Aorta (tissue), 5 donors: ENCODE measurements at places on chromosomes 11 and 22. TPM values are rescaled to one million over a fixed set of nuclear protein-coding genes. Genes with fewer than 3 reads are reported as not detected.

DNA sequence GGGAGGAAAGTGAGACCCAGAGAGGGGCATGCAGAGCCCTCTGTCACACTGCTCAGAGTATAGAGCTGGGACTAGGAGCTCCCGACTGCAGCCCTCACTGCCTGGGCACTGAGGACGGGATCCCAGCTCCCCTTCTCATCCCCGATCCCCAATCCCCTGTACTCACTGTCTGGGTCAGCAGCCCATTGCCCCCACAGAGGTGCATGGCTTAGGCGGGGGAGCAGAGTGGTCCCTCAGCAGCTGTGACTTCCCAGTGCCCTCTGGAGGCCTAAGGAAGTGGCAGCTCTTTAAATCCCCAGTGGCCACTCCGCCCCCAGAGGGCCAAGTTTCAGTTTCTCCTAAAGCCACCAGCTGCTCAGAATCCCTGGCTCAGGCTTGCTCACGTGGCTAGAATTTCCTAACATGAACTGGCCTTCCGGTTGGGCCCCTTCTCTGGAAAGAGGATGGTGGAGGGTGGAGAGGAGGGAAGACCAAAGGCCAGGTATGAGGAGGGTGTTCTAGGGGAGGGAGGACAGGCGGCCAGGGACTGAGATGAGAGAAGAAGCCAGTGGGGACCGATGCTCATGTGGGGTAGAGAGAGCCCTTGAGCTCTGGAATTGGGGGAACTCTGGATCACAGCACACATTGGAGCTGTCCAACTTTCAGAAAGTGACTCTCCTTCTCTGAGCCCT lies at the start of gene BATF2:
Gene BATF2 (minus strand): TSS at position 262 of the 671 bp plus-strand sequence. CDS start 57 bp downstream, at position 205.
- DNase-seq = peak; percentile 88
- H3K27me3 ChIP-seq = no peaks in the 10 kb centered on the region
- H3K27ac ChIP-seq = peak within 1 kb of the TSS; percentile 7
- no peaks in the 10 kb centered on the region for H3K4me1 ChIP-seq
- H3K36me3 ChIP-seq = no peaks in the 10 kb centered on the region

DNA sequence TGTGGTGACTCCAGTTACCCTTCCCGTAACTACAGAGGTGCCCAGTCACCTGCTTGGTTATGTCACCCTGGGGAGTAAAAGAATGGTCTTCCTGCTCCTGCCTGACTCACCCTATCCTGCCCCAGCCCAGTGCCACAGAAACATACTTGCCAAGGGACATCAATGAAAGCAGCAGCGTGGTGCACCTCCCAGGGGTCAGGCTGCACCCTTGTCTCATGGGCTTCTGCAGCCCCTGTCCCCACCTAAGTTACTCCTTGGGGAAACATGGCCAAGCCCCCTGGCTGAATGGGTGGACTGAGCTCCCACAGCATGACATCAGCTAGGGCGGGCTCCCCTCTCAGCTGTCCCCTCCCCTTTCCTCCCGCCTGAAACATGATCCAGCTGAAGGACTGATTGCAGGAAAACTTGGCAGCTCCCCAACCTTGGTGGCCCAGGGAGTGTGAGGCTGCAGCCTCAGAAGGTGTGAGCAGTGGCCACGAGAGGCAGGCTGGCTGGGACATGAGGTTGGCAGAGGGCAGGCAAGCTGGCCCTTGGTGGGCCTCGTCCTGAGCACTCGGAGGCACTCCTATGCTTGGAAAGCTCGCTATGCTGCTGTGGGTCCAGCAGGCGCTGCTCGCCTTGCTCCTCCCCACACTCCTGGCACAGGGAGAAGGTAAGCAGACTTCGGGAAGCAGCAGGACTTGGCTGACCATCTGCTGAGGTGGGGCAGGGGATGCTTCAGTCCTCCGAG lies at the start of gene HTR3A:
Gene HTR3A (plus strand): TSS at position 368 of the 730 bp plus-strand sequence. CDS start 218 bp downstream, at position 586.
- H3K4me1 ChIP-seq = no peaks in the 10 kb centered on the region
- no peaks in the 10 kb centered on the region for H3K36me3 ChIP-seq
- H3K4me3 ChIP-seq = no peak within 1 kb of the TSS
- no peak within 1 kb of the TSS for H3K27ac ChIP-seq

DNA sequence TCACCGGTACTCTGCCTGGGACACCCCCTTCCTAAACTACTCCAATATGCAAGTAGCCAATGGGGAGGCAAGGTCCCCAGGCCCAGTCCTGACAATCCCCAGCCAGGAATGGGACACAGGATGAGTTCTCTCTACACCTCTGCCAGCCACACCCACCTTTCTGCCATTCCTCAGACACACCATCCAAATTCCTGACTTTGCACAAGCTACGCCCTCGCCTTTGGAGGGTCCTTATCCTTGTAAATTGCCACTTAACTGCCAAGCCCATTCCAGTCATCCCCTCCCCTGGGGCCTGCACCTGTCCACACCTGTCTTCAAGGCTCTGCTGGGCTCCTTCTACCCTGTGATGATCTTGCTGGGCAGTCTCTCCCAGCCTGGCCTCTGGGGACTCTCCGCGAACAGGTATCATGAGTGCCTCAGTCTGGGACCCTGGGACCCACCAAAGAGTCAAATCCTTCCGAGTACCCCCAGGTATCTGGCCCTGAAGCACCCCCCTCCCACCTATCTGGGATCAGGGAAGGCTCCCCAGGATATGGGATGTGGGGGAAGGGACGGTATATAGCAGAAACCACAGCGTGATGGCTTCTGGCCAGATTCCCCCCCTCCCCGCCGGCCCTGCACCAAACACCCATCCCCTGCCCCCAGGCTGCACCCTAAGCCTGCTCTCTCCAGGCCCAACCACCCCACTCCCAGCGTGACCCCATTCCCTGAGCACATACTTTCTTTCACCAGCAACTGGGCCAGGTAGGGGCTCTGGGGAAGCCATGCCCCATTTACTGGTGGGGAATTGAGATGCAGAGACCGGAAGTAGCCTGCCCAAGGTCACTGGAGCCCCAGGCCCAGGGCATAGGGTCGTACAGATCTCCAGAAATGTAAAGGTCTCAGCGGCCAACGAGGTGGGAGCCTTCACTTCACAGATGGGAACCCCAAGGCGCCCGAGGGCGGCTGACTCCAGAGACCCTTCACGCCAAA lies 806 bp downstream of the ARAP1 start:
- peak overlapping the region; percentile 60 for H3K4me3 ChIP-seq
- no peaks in the 10 kb centered on the region for H3K27me3 ChIP-seq
- no peaks in the 10 kb centered on the region for H3K4me1 ChIP-seq
- no peaks in the 10 kb centered on the region for H3K36me3 ChIP-seq
- H3K27ac ChIP-seq = no peak overlapping the region

- H3K36me3 ChIP-seq = no peaks in the 10 kb centered on the region
- no peak overlapping the region for H3K27ac ChIP-seq
- DNase-seq = no peak
- no peak overlapping the region for H3K4me3 ChIP-seq
- H3K27me3 ChIP-seq = no peaks in the 10 kb centered on the region
These were observed 42.3 kb upstream of the NFRKB start for GRCh38 chr11:129937592-129938238.

DNA sequence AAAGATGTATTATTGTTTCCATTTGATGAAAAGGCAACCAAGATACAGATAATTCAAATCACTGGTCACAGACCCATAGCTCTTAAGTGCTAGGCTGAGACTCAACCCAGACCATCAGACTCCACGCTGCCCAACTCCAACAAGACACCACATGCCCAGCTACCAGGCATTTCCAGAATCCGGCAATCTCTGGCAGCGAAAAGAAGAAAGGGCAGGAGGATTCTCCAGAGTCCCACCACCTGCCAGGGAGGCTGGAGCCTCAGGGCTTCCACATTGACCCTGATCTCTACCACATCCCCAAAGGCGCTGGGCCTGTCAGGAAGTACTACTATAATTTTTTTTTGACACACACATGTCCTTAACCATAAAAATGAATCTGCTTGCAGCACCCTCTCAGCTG lies 61.4 kb upstream of the ARFGAP3 start:
- H3K36me3 ChIP-seq = no peaks in the 10 kb centered on the region
- H3K4me3 ChIP-seq = no peak overlapping the region
- peaks cover 5% of the 10 kb centered on the region for H3K4me1 ChIP-seq
- no peaks in the 10 kb centered on the region for H3K27me3 ChIP-seq
- no peak overlapping the region for H3K27ac ChIP-seq

DNA sequence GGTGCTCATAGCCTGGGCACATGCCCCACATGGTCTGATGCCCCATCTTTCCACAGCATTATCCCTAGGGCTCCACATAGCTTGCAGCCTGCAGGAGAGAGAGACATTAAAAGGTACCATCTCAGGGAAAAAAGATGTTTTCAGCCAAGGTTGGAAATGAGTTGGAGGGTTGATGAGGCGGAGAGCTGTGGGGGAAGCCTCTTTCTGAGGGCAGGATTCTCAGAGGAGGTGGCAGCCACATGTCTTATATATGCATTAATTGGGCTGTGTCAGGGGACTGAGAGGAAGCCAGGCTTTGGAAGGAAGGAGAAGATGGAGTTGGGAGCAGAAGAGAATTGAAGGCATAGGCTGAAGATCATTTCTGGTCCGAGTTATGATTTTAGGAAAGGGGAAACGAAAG lies 57.8 kb downstream of the CEP164 start:
- no peak overlapping the region for H3K4me3 ChIP-seq
- H3K4me1 ChIP-seq = no peaks in the 10 kb centered on the region
- no peaks in the 10 kb centered on the region for H3K36me3 ChIP-seq
- no peak for DNase-seq
- H3K27me3 ChIP-seq = no peaks in the 10 kb centered on the region

- DNase-seq = no peak
- no peaks in the 10 kb centered on the region for H3K27me3 ChIP-seq
- peaks cover 5% of the 10 kb centered on the region for H3K36me3 ChIP-seq
These were observed 59.6 kb upstream of the ADORA2A start for GRCh38 chr22:24367841-24368240.

DNA sequence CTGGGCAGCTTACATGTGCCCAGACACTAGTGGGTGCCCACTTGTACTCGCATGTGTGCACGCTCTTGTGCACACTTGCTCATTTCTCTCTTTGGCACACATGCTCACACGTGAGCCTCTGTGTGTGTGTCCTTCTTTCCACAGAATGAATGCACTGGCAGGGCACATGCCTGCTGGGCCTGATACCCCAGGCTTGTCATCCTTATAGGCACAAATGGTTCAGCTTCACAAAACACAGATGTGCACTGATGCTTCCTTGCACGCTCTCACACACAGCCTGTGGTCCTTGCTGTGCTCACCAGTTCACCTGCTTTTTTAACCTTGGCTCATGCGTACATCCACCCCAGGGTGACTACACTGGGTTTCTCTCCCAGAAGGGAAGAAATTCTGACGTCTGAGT lies 174.8 kb downstream of the BUD13 start:
- H3K27ac ChIP-seq = no peak overlapping the region
- peaks cover 2% of the 10 kb centered on the region for H3K4me1 ChIP-seq
- no peak overlapping the region for H3K4me3 ChIP-seq

- H3K4me1 ChIP-seq = no peaks in the 10 kb centered on the region
- no peak overlapping the region for H3K4me3 ChIP-seq
- peak; percentile 69 for DNase-seq
- no peaks in the 10 kb centered on the region for H3K27me3 ChIP-seq
- H3K36me3 ChIP-seq = no peaks in the 10 kb centered on the region
These were observed 3.6 kb upstream of the OR8B3 start for GRCh38 chr11:124402326-124402922.

DNA sequence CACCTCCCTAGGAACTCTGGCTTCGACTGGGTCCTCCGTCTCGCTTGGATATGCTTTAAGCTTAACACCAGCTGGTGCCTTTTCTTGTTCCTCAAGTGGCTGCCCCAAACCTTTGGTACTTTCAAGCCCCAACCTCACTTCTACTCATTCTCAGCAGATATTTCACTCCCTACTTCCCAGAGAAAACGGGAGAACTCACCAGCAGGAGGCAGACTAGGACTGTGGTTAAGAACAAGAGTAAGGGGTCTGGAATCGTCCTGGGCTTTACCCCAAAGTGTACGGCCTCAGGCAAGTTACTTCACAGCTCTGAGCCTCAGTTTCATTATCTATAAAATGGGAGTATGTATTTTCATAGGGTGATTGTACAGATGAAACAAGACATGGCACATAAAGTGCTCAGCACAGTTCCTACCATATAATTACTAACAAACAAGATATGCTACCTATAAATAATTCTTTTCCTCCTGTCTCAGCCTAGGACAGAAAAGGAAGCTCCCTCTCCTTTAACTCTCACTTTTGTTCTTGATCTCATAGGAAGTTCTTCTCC lies 37.8 kb downstream of the PAMR1 start:
- H3K36me3 ChIP-seq = no peaks in the 10 kb centered on the region
- peaks cover 6% of the 10 kb centered on the region for H3K27me3 ChIP-seq
- H3K27ac ChIP-seq = no peak overlapping the region

GRCh38 chr11:93662175-93662570 lies 691 bp downstream of the CEP295 start:
- peak overlapping the region; percentile 69 for H3K4me3 ChIP-seq
- H3K36me3 ChIP-seq = no peaks in the 10 kb centered on the region
- H3K4me1 ChIP-seq = peaks cover 4% of the 10 kb centered on the region
- H3K27me3 ChIP-seq = no peaks in the 10 kb centered on the region
- H3K27ac ChIP-seq = peak overlapping the region; percentile 9

GRCh38 chr11:72203163-72203562 lies 11.2 kb downstream of the FOLR1 start:
- no peaks in the 10 kb centered on the region for H3K36me3 ChIP-seq
- H3K4me1 ChIP-seq = no peaks in the 10 kb centered on the region
- no peak for DNase-seq

DNA sequence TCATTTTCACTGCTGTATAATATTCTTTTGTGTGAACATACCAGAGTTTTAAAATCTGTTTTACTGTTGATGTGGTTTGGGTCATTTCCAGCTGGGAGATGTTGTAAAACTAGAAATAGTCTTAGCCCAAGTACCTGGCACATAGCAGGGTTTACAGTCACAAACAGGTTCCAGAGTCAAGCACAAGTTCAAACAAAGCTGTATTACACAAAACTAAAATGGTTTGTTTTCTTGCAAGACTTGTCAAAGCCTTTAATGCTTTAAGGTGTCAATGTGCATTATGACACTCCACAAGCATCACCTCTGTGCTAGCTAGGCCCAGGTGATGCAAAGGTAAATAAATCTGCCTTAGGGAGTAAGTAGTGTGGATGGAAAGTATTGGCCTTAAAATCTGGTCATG lies 379.1 kb downstream of the MN1 start:
- no peak overlapping the region for H3K27ac ChIP-seq
- DNase-seq = no peak
- H3K27me3 ChIP-seq = no peaks in the 10 kb centered on the region
- H3K4me3 ChIP-seq = no peak overlapping the region
- H3K36me3 ChIP-seq = no peaks in the 10 kb centered on the region

Gene PARVG
- total RNA-seq = 15.2 TPM

Gene SYT9
- total RNA-seq = 0.26 TPM

Gene APOA1
- not detected for total RNA-seq

Gene APOL5
- not detected for total RNA-seq

Gene CCDC87
- total RNA-seq = 0.19 TPM

Gene KCNE3
- 3.8 TPM for total RNA-seq

Gene ANO3
- 0.55 TPM for total RNA-seq

Gene PHF21B
- total RNA-seq = 1.8 TPM

Gene ANKK1
- total RNA-seq = 0.57 TPM

Gene TENM4
- 4.7 TPM for total RNA-seq

Gene TTC38
- total RNA-seq = 23.9 TPM

Gene TCN1
- not detected for total RNA-seq

Gene GPR83
- total RNA-seq = not detected

Gene B4GALNT4
- 3.2 TPM for total RNA-seq

Gene TBCEL
- 29.1 TPM for total RNA-seq

Gene STX3
- total RNA-seq = 22.5 TPM
